ENCODE measurements at places on chromosomes 7 and 10.

DNA sequence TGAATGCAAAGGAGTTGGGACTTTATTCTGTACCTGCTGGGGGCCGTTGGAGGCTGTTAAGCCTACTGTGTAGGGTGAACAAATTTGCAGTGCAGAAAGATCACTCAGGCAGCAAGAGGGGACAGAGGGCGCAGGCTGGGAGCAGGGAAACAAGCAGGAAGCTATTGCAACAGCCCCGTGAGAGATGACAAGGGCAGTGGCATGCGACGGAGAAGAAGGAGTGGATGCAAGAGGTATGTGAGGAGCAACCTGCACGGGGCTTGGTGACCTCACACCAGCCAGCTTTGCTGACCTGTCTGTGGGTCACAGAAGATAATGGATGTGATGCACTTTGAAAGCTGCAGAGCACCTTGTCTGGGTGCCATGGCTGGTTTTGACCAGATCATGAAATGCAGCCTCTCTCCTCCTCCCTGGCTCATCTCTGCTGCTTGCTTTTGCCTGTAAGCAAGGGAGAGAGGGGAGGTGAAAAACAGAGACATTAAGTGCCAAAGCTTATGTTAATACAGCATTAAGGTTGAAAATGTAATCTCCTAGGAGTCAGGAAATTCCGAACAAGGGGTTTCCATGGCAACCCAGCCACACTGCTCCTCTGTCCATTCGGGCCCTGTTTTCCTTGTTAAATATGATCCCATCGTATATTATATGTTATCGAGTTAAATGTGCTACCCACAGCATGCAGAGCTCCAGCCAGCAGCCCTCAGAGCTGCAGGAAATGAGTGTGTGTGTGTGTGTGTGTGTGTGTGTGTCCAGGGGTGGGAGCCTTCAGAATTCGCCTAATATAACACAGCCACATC is 314.3 kb upstream of the ZMIZ1 start:
- no peak for DNase-seq

GRCh38 chr10:116274064-116274904 is 1.3 kb upstream of the GFRA1 start:
- DNase-seq: no peak

GRCh38 chr7:135658564-135658963 is 3.8 kb upstream of the STMP1 start:
- no peak for DNase-seq

DNA sequence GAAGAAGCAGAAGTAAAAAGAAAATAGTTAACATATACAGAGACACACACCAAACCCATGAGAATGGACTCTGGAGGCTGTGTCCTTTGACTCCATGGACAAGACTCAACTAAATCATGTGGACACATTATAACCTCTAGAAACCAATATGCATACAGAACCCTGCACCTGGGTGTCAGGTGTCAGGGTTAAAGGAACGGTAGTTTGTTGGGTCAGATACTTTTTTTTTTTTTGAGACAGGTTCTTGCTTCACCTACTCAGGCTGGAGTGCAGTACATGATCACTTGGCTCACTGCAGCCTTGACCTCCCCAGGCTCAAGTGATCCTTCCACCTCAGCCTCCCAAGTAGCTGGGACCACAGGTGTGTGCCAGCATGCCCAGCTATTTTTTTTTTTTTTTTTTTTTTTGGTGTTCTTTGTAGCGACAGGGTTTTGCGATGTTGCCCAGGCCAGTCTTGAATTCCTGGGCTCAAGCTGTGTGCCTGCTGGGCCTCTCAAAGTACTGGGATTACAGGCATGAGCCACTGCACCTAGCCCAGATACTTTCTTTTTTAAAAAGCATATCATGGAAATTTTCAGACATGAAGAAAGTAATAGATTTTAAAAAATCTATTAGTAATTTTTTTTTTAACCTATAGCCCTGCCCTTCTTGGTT is 31.3 kb downstream of the GALNT11 start:
- no peak for DNase-seq

DNA sequence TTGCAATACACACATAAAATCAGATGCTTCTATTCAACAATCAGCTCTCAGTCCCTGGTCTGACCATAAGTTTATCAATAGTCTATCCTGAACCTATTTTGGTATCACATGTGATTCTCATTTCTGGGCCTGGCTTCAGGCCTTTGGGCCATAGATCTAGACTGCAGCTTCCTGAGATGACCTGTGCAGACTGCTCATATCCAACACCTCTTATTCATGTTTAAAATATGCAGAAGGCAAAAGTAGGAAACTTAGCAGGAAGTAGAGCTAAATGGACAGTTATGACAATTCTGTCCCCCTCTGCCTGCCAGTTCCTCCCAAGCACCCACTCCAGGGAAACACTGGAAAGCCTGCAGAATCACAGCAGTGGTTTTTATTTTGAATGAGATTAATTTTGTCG is 53.3 kb downstream of the C7orf25 start:
- DNase-seq: no peak

GRCh38 chr7:98670186-98670585 is 53.1 kb downstream of the NPTX2 start:
- DNase-seq: no peak
